ENCODE measurements at places on chromosomes 5 and 9.

GRCh38 chr9:6073731-6074130 lies 58.3 kb upstream of the RANBP6 start:
- DNase-seq = no peak

GRCh38 chr9:36041506-36041905 lies 4.8 kb downstream of the RECK start:
- no peak for DNase-seq

DNA sequence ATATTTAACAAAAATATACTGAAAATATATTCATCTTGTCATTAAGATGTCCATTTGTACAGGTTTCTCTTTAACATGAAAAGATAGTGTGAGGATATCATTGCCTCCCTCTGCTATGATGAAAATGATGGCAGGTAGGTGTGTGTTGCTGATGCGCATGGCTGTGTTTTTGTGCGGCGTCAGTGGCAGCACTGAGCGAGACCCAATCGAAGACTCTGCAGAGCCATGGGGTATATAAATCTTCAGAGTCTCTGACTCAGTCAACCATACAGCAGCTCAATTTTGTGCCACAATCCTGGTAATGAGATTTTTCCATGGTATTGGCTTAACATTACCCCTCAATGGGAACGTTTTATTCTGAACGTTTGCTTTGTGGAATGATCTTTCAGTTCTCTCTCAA lies 153.5 kb upstream of the IQGAP2 start:
- DNase-seq = no peak

- no peak for DNase-seq
Measured at GRCh38 chr5:6402939-6403338, 24.6 kb upstream of the MED10 start.

DNA sequence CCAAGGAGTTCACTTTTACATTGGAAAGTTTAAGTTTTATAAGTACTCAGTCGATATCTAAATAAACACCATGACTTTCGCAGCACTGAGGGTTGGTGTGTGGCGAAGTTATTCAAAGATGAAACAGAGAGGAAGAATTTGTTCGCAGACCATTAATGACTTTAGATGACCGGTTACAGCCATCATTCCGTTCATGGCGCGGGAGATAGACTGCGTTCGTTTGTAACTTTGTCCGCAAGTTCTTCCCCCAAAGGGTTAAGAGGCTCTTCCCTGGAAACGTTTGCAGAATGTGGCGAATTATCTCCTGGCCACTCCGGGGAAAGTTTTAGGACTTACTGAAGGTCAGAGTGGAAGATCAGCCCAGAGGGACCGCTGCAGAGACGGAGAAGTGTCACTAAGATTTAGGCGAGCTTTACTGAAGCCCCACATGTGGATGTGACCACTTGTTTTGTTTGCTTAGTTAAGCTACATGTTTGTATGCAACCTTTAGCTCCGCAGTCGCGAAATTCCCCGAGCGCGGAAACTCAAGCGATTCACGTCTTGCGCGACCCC lies 2.2 kb upstream of the FOXD1 start:
- no peak for DNase-seq

DNA sequence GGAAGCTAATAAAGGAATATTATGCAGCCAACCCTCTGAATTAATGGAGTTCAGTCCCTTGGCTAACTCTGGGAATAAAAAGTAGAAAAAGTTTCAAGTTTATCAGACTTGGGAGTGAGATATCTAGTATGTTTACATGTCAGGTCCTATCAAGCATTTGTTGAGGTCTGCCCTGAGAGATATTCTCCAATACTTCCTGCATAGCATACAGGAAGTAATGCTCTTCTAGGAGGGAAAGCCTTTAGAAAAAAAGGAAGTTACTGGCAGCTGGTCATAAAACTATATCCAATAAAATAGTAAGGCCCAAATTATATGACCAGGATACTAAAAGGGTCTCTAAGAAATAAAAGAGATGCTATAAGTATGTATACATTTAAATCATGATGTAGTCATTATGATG lies 594.1 kb upstream of the FTMT start:
- no peak for DNase-seq

DNA sequence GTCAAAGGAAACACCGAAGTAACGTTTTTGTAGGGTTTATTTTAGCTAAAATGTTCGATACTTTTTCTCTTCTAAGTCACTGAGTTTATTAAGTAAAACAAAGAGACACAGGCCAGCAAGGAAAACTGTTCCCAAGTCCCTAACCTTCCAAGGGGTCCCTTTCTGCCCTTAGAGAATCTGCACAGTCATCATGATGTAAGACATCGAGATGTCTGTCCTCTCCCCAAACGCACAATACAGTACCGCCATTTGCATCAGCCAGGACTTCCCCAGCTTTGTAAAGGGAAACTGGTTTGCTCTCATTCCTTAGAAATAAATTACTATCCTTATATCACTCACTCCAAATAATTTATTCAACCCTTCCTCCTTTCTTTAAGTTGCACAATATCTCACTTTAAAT lies 89.3 kb downstream of the MARCHF11 start:
- DNase-seq = no peak

GRCh38 chr5:21654556-21654955 lies 1198.6 kb downstream of the CDH12 start:
- no peak for DNase-seq

DNA sequence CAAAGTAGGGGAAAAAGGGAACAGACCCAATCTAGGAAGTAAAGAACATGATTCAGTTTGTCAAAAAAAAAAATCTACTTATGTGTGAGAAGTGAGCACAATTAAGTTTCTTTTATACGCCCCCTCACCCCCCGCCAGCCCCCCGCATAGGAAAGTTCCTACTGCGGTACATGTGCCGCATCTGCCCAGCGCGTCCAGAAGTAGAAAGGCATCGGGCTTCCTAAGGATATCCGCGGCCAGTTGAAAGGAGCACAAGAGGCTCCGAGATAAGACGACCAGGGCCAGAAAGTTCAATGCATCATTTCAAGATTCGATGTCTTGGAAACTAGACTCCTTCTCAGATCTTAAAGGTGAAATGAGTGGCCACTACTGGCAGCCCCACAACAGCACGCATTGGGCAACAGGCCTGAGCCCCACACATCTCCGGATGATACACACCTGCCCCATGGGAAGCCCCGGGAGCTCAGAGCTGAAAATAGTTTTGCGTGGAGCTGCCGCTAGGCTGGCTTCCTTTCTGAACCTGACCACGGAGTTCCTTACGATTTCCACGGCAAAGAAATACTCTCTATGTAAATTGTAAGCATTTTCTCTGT lies 203.9 kb downstream of the RAB3C start:
- no peak for DNase-seq

- DNase-seq = no peak
Measured at GRCh38 chr9:136249877-136250559, 4.4 kb upstream of the QSOX2 start.

DNA sequence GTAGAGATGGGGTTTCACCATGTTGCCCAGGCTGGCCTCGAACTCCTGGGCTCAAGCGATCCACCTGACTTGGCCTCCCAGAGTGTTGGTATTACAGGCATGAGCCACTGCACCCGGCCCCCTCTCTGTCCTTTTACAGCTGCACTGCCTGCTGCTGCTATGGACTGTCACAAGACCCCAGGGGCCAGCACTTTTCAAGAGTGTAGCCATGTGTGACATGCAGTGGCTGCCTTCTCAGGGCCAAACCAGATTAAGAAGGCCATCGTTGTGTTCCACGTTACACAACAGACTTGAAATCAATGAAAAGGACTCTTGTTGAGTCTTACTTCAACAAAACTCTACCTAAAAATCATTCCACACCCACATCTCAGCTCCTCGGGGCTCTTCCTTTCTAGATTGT lies 78.9 kb upstream of the ICE1 start:
- no peak for DNase-seq

- DNase-seq = no peak
Measured at GRCh38 chr5:112203229-112203628, 215.8 kb downstream of the EPB41L4A start.

- DNase-seq = no peak
Measured at GRCh38 chr5:23776684-23777083, 269.3 kb downstream of the PRDM9 start.

DNA sequence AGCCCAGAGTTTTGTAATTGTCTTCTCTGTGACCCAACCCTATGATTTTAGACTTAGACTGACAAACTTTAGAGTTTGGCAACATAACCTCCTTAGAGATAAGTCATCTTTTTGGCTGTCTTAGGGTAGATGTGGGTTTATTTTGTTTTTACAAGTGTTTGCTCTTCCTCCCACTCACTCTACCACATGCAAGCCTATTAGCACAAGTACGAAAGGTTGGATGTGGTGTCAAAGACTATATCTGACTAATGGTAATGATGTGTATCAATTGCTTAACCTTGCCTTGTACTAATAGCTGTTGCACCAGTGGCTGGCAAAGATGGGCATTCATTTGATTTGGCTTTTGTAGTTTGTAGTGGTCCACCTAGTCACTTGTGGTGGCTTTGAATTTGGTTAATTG lies 46.5 kb downstream of the SLC25A46 start:
- DNase-seq = no peak

DNA sequence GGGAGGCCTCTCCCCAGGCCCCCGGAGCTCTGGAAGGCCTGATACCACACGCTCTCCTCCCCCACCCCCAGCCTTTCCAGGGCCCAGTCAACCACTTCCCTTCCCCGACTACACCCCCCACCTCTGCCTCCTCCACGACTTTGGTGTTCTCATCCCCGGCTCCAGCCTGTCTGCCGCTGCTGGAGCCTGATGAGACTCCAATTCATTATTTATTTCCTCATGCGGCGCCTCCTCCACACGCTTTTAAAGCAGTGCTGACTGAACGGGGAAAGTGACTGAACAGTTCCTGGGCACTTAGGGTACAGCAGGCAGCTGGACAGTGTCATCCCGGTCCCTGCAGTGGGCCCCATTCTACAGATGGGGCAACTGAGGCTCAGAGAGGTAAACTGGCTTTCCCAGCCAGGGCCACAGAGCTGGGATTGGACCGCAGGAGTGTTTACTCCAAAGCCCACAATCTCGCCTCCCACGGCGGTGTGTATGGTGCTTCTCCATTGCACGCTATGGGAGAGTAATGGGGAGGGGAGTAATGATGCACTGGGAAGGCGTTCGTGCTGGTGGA lies 15.9 kb upstream of the RPL26L1 start:
- no peak for DNase-seq

DNA sequence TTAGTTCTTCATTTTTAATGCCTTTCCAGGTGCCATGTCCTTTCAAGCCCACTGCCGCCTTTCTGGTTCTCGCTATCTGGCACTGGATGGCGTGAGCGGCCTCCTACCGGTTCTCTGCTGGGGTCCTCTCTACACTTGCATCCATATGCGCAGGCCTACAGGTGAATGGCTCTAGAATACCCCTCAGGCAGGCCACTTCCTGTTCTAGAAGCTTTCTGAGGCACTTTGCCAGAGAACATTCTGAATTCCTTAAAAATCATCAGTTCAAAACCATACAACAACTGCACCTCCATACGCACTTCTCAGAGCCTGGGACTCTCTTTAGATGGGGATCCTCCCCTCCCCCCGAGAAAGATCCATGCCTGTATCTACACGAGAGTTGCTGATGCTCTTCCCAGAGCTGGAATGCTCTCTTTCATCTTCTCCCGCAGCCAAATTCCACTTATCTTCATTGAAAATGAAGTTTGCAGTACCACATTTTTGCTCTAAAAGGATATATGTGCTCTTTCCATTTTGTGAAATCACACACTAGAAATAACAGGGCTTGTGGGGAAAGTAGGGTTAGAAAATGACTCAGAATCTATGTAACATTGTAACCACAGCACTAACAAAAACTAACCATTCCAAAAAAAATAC lies 1.4 kb upstream of the LHFPL2 start:
- DNase-seq = no peak

DNA sequence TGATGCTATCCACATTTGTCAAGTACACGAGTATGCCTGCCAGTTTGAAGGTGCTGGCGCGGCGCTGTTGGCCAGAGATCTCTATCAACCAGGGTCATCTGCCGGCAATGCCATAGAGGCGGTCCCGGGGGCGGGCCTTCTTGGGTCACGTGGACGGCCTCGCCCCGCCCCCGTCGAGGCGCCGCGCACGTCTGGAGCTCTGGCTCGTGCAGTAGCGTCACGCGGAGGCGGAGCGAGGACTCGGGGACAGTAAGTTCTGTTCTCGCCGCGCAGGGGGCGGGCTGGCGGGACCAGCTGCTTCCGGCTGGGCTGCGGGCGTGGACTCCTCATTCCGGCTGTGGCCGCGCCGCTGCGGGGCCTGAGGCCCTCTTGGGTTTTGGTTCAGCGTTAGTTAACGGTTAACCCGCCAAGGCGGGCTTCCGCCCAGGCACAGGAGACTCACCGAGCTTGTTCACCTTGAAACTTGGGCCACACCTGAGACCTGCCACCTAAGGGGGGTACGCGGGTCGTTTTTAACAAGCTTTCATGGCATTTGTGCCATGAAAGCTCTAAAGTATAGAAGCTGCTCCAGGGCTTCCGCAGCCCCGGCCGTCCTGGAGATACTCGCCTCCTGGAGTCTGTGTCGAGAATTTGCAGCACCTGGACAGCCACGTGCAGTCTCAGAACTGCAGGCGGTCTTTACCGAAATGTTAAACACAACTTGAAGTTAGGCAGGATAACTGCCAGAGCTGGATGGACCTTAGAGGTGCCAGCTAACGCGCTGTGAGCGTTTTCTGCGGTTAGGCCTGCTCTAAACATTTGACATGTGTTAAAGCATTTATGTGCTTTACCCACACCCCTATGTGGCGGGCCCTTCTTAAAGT lies at the start of gene RFESD:
TSS of gene RFESD (plus strand) at position 209 of the 863 bp plus-strand sequence. CDS start 5,495 bp downstream, outside the sequence.
- DNase-seq = peak; percentile 93

DNA sequence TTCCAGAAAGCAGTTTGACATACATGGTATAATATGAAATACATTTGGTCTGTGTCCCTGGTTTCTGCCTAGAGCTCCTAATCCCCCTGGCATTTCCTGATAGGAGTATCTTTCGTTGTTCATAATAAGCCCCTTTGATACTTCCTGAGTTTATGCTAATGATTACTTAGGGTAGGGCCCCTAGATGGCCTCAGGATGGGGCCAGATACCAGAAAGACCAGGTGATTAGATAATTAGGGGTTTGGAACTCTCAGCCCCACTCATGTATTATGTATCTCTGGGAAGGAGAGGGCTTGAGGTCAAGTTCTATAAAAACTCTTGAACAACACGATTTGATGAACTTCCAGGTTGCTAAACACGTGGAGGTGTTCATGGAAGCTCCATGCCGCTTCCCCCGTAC lies 163.3 kb upstream of the ZNF608 start:
- DNase-seq = no peak

- DNase-seq = peak; percentile 21
Measured at GRCh38 chr5:179146277-179146676, 86.1 kb downstream of the ZNF354C start.

GRCh38 chr5:19235101-19235584 lies 752.9 kb downstream of the CDH18 start:
- no peak for DNase-seq

- no peak for DNase-seq
Measured at GRCh38 chr5:31116466-31117031, 76.9 kb upstream of the CDH6 start.

DNA sequence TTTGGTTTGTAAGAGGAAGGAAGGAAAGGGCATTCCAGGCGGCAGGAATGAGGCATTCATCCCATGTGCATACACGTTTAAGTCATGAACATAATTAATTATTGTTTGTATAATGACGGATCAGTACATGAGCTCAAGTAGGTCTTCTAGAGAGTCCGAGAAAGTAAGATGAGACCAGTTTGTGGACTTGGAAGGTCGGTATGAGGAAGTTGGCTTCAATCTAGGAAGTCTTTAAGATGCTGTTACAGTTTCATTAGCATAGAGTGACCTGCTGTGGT lies 2.1 kb downstream of the GTF3C4 start:
- DNase-seq = no peak

Data from activated T-helper 9 cell treated with anti-CD3 and anti-CD28 coated beads, Interleukin-2, amount 50 U/mL, for 16 hours (primary cell).